Muscle of arm (tissue), 14 donors: ENCODE measurements at places on chromosomes 4 and X. TPM values are rescaled to one million over a fixed set of nuclear protein-coding genes. Genes with fewer than 3 reads are reported as not detected.

KLHL4 gene
- not detected for polyA plus RNA-seq

ATOH1 gene
- polyA plus RNA-seq = not detected

STARD8 gene
- polyA plus RNA-seq = 21.9 TPM

KDR gene
- 61.8 TPM for polyA plus RNA-seq

TCEAL2 gene
- not detected for polyA plus RNA-seq

GRCh38 chr4:96056346-96056934 is 216.5 kb downstream of the PDHA2 start:
- DNase-seq = no peak

DNA sequence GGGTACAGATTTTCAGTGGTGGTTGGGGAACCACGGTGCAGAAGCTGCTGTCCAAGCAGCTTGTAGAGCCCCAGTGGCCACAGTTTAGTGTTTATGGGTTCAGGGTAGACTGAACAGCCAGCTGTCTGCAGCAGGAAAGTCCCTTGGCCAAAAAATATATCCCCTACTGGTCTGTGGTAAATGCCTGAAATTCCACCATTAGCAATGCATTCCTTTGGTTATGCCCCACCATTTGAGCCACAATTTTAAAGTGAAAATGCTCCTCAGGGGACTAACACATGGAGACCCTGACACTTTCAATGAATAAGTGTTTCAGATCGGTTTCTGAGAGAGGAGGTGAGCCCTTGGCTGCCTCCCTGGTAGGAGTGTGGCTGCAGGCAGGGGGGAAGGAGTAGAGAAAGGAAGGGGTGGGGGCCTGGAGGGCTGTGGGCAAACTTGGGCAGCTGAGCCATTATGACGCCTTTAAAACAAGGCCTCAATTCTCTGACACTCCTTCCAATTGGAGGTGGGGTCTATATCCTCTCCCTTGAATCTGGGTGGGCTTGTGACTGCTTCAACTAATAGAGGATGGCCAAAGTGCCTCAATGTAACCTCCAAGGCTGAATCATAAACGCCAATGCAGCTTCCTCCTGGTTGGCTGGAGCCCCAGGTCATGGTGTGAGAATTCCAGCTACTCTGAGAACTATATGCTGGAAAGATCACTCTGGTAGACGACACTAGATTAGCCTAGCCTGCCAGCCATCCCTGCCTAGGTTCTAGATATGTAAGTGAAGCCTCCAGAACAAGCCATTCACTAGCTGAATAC is 75.8 kb upstream of the ATP6AP2 start:
- DNase-seq = no peak

DNA sequence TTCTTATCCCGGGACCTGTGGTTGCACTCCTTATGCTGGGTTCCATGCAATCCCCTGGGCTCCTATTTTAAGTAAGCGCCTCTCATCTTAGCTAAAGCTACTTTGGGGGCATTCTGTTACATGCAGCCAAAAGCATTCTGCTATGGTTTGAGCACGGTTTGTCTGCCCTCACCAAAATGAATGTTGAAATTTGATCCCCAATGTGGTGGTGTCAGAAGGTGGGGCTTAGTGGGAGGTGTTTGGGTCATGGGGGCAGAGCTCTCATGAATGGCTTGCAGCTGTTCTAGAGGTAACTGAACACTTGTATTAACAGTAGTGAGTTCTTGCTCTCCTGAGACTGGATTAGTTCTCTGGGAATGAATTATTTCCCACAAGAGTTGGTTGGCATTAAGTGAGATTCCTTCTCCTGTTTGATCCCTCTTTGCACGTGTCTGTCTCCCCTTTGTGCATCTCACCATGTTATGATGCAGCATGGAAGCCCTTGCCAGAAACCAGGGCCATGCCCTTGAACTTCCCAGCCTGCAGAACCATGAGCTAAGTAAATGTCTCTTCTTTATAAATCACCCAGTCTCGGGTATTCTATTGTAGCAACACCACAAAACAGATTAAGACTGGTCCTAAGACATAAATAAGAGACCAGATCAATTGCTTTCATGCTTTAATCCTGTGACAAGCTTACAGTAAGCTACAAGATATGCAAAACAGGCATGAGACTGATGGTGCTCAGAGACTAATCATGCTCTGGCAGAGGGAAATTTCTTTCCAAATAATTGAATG is 141.8 kb downstream of the TSPAN5 start:
- no peak for DNase-seq

DNA sequence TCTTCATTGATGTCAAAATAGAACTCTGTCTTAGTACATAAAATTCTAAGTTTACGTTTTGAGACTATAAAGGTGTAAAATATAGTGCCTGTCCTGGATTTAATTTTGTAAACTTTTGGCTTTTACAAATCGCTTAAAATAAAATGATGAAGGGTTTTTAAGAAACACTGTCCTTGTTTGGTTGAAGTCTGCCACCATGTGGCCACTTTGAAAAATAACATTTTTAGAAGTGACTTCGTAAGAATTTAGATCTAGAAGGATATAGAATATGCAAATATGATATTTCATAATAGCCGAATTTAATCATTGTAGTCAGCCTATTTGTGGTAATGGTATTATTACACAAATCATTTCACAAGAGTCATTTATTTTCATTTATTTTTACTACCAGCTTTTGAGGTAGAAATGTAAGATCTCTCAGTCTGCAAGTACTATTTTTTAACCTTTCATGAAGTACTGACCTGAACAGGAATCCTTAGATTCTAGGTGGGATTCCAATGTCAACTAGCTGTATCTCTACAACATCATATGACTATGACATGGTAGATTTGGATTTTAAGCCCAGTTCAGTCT is 31.0 kb upstream of the FAT4 start:
- DNase-seq = peak; percentile 17

DNA sequence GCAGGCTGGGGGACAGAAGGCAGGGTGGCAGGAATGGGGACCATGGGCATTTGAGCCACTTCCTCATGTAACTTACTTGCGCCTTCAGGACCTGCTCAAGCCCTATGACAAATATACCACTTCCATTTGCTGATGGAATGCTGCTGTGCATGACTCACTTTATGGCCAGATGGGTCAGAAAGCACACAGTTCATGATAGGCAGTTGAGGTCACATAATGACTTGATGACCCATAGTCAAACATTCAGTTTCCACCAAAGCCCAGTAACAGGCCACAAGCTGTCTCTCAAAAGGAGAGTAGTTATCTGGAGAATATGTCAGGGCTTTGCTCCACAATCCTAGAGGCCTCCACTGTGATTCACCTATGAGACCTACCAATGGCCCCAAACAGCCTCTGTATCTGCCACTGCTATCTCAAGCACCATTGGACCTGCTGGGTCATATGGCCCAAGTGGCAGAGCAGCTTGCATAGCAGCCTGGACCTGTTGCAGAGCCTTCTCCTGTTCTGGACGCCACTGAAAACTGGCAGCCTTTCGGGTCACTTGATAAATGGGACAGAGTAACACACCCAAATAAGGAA is 5.3 kb upstream of the PAPSS1 start:
- DNase-seq = no peak

GRCh38 chr4:94722748-94723147 is 35.0 kb upstream of the BMPR1B start:
- DNase-seq = no peak

DNA sequence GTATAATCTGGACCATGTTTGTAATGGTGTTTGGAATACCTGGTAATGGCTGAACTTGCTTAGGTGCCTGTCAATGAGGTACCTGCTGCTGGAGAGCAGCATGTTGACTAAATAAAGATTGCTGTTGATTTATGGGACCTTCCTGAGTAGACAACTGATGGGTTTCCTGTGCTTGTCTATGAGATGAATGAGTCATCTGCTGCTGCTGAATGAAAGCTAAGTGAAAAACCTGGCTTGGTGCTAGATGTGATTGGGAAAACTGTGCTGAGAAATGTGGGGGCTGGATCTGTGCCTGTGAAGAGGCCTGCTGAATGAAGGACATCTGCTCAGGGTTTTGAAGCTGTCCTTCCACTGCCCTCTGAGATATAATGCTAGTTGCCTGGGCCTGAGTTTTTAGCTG is 69.6 kb downstream of the WNK3 start:
- DNase-seq = peak; percentile 31

DNA sequence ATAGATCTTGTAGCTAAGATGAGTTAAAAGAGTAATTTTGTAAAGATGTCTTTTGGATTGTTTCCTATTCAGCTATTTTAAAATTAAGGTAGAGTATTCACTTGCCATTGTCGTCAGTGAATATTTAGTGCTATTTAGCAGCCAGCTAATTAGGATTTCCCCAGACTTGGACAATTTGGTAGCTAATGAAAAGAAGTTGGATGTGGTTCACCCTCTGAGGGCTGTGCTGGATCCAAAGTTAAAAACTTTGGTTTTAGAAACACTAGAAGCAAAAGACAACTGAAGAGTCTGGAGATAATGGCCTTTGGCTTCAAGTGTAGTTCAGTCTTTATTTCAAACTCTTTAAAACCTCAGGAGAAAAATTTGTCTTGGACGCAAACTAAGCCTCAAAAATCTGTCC is 41.3 kb downstream of the ATG4A start:
- DNase-seq = peak; percentile 17

- no peak for DNase-seq
Observed at GRCh38 chr4:959338-960139, 13.8 kb downstream of the DGKQ start.

GRCh38 chr4:2285613-2286381 is 23.9 kb upstream of the MXD4 start:
- DNase-seq = no peak

- DNase-seq = peak; percentile 4
Observed at GRCh38 chr4:169492436-169493163, 119.8 kb downstream of the NEK1 start.

GRCh38 chr4:158729716-158730559 is 6.7 kb upstream of the PPID start:
- peak; percentile 57 for DNase-seq

GRCh38 chr4:73245955-73246354 is 12.6 kb downstream of the ANKRD17 start:
- DNase-seq = no peak

DNA sequence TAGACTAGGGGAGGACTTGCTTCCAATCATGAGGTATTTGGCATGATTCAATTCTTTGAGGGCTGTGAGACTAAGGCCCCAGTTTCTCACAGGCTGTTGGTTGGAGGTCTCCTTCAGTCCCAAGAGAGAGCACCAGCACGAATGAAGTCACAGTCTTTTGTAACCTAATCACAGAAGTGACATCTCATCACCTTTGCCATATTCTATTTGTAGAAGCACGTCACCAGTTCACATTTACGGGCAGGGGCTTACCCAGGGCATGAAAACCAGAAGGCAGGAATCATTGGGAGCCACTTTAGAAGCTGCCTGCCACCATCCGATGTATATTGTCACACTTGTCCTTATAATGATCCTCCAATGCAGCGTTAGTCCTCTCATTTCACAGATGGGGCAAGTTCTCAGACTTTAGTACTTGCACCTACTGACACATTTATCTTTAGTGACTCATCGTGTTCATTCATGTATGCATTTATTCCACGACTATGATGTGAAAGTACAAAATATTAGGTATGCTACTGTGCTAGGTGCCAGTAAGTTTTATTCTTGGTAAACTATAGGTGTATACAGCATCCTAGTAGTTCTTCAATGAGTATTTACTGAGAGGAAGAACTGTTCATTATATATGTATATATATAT is 163.8 kb upstream of the PGRMC2 start:
- no peak for DNase-seq

DNA sequence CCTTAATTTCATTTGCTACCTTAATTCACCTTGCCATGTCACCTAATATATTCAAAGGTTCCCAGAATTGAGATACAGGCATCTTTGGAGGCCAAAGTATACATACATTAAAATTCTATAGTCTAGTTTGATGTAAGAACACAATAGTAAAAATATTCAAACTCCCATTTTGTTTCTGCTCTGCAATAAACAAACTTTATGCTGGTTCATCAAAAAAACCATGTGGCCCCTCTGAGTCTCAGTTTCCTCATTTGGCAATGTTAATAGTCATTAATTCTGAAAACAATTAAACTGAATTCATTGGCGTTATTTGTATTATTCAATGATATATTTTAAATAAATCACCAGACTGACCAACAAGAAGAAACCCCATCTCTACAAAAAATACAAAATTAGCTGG is 639.4 kb upstream of the INTU start:
- no peak for DNase-seq

GRCh38 chr4:24570574-24571236 is 13.6 kb downstream of the DHX15 start:
- DNase-seq = no peak

DNA sequence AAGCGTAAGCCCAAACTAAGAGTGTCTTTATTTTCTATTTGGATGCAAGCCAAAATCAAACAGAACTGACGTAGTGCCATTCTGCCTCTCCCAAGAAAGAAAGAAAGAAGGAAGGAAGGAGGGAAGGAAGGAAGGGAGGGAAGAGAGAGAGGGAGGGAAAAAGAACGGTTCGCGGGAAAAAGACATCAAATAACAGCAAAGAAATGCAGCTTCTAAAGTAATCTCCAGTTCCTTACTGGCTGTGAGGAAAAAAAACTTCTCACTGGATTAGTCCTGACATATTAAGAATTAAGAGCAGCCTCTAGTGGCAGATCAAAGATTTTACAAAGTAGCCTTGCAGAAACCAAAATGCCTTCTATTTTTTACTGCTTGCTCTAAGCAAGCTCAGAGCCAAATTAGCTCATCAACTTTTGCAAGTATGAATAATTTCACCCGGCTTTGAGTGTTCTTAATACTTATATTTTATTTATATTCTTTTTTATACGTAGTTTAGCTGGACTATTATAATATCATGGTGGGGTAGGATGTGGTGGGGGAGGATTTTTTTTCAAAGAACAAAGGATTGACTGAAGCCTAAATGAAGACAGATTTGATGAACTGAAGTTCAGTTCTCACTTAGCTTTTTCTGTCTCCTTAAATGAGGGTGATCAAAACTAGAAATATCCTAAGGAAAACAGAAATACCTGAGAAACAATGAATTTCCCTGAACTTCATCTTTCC is 36.6 kb downstream of the PITX2 start:
- peak; percentile 11 for DNase-seq

DNA sequence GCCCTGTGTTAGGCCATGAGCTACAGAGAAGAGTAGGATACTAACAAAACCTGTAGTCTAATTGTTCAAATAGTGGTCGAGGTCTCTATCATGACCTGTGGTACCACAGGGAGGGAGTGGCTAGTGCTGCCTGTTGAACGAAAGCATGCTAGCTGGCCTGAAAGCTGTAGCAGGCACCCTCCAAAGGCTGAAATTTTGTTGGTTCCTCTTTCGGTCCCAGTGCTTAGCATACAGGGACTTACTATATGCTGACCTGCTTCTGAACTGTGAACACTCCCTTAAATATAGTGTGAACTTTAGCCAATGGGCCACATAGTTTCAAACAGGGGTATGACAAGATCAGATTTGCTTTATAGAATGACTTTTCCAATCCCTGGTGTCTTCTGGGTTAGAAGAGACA is 113.4 kb downstream of the PJA1 start:
- DNase-seq = no peak

GRCh38 chr4:6372649-6373525 is 99.5 kb downstream of the PPP2R2C start:
- peak; percentile 7 for DNase-seq

DNA sequence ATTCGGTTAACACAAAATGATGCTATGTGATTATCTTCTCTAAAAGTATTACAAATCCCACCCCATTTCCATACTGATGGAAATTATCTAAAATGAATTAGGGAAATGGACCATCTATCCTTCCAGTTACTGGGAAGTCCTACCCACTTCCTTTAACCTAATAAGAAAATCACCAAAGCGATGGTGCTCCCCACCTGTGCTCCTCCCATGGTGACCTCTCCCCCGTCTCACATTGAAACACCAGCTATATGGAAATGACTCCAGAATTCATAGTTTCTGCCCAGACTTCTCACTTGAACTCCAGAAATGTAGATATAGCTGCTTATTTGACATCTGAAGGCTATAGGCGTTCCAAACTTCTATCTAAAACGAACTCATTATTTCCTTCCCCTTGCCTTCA is 48.5 kb downstream of the CCKAR start:
- no peak for DNase-seq
